Neural progenitor cell (in vitro differentiated cells): ENCODE measurements at places on chromosomes 2 and 18. TPM values are rescaled to one million over a fixed set of nuclear protein-coding genes. Genes with fewer than 3 reads are reported as not detected.

PLGLB2 gene
- total RNA-seq: 0.52 and 2.3 TPM in 2 replicates

DNA sequence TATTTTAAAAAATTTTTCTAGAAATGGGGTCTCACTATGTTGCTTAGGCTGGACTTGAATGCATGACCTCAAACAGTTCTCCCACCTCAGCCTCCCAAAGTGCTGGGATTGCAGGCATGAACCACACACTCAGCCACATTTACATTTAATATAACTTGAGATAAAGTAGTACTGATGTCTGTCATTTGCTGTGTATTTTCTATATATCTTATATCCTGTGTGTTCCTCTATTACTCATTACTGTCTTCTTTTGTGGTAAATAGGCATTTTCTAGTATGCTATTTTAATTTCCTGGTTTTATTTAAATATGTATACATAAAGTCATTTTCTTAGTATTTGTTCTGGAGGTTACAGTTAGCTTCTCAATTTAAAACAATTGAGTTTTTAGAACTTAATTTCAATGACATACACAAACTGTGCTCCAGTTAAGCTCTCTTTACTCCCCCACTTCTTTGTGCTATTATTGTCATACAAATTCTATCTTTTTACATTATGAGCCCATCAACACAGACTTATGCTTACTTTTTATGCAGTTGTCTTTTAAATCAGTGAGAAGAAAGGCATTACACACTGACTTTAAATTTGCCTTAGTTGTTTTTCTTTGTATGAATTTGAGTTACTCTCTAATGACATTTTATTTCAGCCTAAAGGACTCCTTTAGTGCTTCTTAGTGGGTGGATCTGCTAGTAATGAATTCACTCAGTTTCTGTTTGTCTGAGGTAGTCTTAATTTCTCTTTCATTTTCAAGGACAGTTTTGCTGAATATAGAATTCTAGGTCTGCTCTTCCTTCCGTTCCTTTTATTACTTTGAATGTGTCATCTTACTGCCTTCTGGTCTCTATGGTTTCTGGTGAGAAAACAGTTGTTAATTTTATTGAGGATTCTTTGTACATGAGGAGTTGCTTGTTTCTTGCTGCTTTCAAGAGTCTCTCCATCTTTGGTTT, 6.2 kb upstream of the INPP4A start:
- H3K4me3 ChIP-seq: no peak overlapping the region
- no peaks in the 10 kb centered on the region for H3K36me3 ChIP-seq
- no peak for DNase-seq
- H3K4me1 ChIP-seq: peaks cover 4% of the 10 kb centered on the region
- no peak overlapping the region for H3K27ac ChIP-seq

DNA sequence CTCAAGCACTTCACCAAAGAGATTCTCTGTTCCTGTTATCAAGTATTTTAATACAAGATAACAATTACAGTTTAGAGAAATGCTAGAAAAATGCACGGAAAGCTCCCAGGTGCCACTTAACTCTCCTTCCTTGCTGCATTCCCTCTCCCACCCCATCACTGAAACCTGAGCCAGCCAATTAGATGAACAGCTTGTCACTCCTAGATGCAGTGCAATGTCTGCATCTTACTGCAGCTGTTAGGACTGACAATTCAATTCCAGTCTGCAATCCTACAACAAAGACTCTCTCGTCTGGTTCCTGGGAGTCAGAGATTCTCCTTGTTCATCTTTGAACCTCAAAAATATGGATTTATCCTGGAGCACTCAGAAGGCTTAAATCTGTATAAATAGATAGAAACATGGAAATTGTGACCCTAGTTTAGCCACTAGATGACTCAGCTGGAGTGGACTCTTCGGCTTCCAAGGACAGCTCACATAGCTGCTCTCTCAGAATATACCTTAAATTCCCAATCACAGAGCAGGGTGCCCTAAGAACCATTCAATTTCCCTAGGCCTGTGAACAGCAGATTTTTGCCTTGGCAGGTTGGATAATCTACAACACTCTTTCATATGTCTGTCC, 311.1 kb downstream of the NRXN1 start:
- H3K4me1 ChIP-seq: peaks cover 26% of the 10 kb centered on the region
- no peak overlapping the region for H3K27ac ChIP-seq
- H3K4me3 ChIP-seq: peak overlapping the region; percentile 21
- DNase-seq: peak; percentile 63

DNA sequence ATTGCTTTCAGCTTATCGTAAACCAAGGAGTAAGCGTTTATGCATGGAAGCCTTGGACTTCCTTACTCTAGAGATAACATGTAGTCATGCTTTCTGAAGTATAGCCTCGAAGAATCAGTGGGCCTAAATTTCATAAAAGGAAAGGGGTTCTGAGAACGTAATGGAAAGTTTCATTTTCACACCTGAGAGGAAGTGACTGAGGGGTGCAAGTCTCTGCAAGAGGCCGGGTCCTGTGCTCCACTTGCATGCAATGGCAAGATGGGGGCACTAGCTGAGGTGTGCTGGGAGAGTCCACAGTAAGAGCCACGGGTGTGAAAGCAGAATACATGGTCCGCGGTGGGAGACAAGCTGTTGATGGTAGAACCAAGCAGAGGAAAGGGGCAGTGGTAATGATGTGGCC, 36.5 kb upstream of the C1D start:
- no peak overlapping the region for H3K27ac ChIP-seq
- no peak for DNase-seq
- no peak overlapping the region for H3K4me3 ChIP-seq
- H3K36me3 ChIP-seq: no peaks in the 10 kb centered on the region

DNA sequence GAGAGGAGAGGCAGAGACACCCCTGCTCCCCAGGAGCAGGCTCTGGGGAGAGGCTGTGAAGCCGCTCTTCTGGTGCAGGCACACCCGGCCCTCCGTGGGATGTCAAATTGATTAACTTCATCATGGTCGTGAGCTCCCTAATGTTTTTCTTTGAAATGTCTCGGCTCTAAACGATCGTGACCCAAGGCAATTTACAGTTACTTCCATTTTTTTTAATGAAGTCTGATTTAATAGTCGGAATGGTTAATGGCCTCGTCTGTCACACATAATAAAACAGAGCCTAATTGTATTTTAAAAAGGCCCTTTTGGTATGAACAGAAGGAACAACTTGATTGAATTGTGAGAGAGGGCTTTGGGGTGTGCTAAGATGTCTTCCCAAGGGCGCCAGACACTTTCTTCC, 130.2 kb downstream of the SMAD2 start:
- no peaks in the 10 kb centered on the region for H3K36me3 ChIP-seq
- no peak overlapping the region for H3K4me3 ChIP-seq
- no peak for DNase-seq
- no peaks in the 10 kb centered on the region for H3K27me3 ChIP-seq
- H3K27ac ChIP-seq: no peak overlapping the region

- peaks cover 4% of the 10 kb centered on the region for H3K4me1 ChIP-seq
- no peaks in the 10 kb centered on the region for H3K27me3 ChIP-seq
- H3K4me3 ChIP-seq: no peak overlapping the region
- no peak for DNase-seq
- no peaks in the 10 kb centered on the region for H3K36me3 ChIP-seq
Observed at GRCh38 chr2:8244639-8245038, 437.2 kb upstream of the ID2 start.

DTNA gene
- total RNA-seq: 10.0 and 15.0 TPM in 2 replicates

MEX3C gene
- 67.5 and 94.7 TPM in 2 replicates for total RNA-seq

- no peaks in the 10 kb centered on the region for H3K4me1 ChIP-seq
- no peak for DNase-seq
- H3K4me3 ChIP-seq: no peak overlapping the region
- H3K27ac ChIP-seq: no peak overlapping the region
- no peaks in the 10 kb centered on the region for H3K27me3 ChIP-seq
Observed at GRCh38 chr18:13014818-13015217, 23.7 kb downstream of the CEP192 start.

DNA sequence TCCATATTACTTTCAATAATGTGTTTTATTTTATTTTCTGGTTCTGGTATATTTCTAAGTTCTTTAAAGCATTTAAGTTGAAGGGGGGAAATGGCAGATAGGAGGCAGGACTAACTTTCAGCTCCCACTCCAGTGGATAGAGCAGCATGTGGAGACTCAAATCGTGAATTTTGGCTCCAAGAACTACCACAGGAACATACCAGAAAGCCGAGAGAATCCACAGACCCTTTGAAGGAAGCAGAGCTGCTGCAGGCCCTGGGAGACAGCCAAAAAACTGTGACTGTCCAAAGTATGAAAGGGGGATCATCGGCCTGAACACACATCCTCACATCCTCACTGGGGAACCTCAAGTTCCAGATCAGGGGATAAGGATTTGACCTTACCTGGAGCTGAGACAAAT, 207.6 kb upstream of the VWC2L start:
- no peaks in the 10 kb centered on the region for H3K36me3 ChIP-seq
- H3K27ac ChIP-seq: no peak overlapping the region
- no peaks in the 10 kb centered on the region for H3K27me3 ChIP-seq

EFHD1 gene
- total RNA-seq: 5.9 and 7.0 TPM in 2 replicates

DNA sequence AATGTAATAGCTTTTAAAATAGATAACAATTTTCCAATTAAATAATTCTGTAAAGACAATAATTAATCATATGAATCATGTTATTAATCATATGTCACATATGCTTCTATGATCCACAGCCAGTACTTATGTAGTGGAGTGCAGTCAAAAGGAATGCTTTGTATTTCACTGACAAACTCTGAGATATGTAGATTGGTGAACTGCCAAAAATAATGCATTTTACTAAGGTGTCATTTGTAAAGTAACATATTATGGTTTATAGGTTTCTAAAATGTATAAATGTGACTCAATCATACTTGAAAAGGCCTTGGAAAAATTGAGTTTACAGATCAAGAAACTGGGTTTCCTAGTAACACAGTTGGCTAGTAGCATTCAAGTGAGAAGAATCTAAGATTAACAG, 93.8 kb upstream of the KCNH7 start:
- DNase-seq: no peak
- no peaks in the 10 kb centered on the region for H3K27me3 ChIP-seq
- H3K27ac ChIP-seq: no peak overlapping the region
- no peak overlapping the region for H3K4me3 ChIP-seq

- H3K36me3 ChIP-seq: no peaks in the 10 kb centered on the region
- H3K4me3 ChIP-seq: peak overlapping the region; percentile 78
- H3K27ac ChIP-seq: no peak overlapping the region
Observed at GRCh38 chr2:202870431-202871299, 901 bp downstream of the ICA1L start.

DNA sequence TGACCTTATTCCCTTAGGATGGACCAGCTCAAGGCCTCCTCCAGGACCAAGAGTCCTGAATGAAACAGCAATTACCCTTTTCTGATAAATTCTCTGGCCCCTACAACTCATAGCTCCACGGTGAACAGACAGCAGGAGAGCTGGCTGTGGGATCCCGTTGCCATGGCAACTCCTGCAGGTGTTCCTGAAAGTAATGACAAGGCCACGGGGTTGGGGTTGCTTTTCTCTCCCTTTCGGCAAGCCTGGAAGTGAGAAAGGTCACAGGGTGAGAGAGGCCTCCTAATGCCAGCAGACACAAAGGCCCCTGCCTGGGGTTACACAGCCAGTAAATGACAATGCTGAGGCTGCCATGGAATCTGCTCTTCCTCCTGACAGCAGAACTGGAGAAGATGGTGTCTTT, 403.0 kb downstream of the NBAS start:
- H3K4me1 ChIP-seq: peaks cover 41% of the 10 kb centered on the region
- H3K27ac ChIP-seq: peak overlapping the region; percentile 76
- no peaks in the 10 kb centered on the region for H3K36me3 ChIP-seq
- H3K27me3 ChIP-seq: no peaks in the 10 kb centered on the region
- no peak overlapping the region for H3K4me3 ChIP-seq

CD8A gene
- total RNA-seq: 0.03 and 0.34 TPM in 2 replicates

GRCh38 chr2:100321179-100321865, 979 bp downstream of the LONRF2 start:
- H3K36me3 ChIP-seq: no peaks in the 10 kb centered on the region
- H3K4me3 ChIP-seq: peak overlapping the region; percentile 68
- DNase-seq: peak; percentile 80
- no peak overlapping the region for H3K27ac ChIP-seq

ANKRD36C gene
- 32.7 and 44.4 TPM in 2 replicates for total RNA-seq

- H3K36me3 ChIP-seq: no peaks in the 10 kb centered on the region
- H3K4me3 ChIP-seq: no peak overlapping the region
- no peak for DNase-seq
- H3K4me1 ChIP-seq: no peaks in the 10 kb centered on the region
- H3K27ac ChIP-seq: no peak overlapping the region
Observed at GRCh38 chr2:81481994-81482368, 1177.4 kb upstream of the LRRTM1 start.

- no peak for DNase-seq
- peaks cover 6% of the 10 kb centered on the region for H3K4me1 ChIP-seq
- no peaks in the 10 kb centered on the region for H3K27me3 ChIP-seq
- H3K36me3 ChIP-seq: no peaks in the 10 kb centered on the region
- no peak overlapping the region for H3K27ac ChIP-seq
Observed at GRCh38 chr2:24511894-24512293, 20.8 kb downstream of the NCOA1 start.

DNA sequence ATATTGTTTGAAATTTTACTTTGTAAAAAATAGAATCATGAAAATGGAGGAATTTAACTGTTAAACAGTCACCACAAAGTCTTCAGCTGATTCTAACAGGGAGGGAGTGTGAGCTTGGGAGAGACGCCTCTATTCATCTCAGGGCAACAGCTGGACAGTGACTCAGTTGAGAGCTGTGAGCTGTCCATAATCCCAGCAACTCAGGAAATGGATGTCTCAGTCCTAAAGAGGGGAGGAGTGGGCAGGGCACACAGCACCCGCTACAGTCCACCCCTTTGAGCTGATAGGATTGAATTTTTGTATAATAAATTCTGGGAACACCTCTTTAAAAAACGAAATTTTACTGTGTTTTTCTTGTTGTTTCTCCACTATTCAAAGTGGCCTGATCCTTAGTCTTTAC, 255.1 kb upstream of the THUMPD2 start:
- H3K4me1 ChIP-seq: no peaks in the 10 kb centered on the region
- no peak for DNase-seq
- no peaks in the 10 kb centered on the region for H3K27me3 ChIP-seq
- H3K4me3 ChIP-seq: no peak overlapping the region
- H3K27ac ChIP-seq: no peak overlapping the region

BCL2 gene
- total RNA-seq: 4.2 and 4.9 TPM in 2 replicates

- H3K4me3 ChIP-seq: no peak overlapping the region
- no peak overlapping the region for H3K27ac ChIP-seq
- H3K36me3 ChIP-seq: no peaks in the 10 kb centered on the region
- no peaks in the 10 kb centered on the region for H3K4me1 ChIP-seq
- no peaks in the 10 kb centered on the region for H3K27me3 ChIP-seq
Observed at GRCh38 chr2:23465936-23466335, 81.0 kb downstream of the KLHL29 start.
